Common myeloid progenitor, CD34-positive (primary cell): ENCODE measurements at places on chromosomes 2 and 18.
A peak's percentile ranks its signal among the peaks of the same experiment; 100 is the strongest.

- DNase-seq: no peak
Observed at GRCh38 chr2:127015106-127015910, 91.6 kb downstream of the BIN1 start.

DNA sequence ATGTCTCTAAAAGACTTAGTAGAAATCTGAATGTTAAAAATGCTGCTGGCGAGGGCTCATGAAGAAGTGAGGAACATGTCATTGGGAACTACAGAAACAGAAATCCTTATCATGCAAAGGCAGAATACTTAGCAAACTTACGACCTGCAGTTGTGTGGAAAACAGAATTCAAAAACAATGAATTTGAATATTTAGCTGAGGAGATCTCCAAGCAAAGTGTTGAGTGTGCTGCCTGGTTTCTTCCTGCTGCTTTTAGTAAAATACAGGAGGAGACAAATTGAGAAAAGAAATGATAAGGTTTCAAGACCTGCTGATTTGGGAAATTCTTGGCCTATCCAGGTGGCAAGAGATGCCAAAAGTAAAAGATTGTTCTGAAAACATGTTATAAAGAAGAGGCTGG lies 38.5 kb downstream of the METTL4 start:
- no peak for DNase-seq

DNA sequence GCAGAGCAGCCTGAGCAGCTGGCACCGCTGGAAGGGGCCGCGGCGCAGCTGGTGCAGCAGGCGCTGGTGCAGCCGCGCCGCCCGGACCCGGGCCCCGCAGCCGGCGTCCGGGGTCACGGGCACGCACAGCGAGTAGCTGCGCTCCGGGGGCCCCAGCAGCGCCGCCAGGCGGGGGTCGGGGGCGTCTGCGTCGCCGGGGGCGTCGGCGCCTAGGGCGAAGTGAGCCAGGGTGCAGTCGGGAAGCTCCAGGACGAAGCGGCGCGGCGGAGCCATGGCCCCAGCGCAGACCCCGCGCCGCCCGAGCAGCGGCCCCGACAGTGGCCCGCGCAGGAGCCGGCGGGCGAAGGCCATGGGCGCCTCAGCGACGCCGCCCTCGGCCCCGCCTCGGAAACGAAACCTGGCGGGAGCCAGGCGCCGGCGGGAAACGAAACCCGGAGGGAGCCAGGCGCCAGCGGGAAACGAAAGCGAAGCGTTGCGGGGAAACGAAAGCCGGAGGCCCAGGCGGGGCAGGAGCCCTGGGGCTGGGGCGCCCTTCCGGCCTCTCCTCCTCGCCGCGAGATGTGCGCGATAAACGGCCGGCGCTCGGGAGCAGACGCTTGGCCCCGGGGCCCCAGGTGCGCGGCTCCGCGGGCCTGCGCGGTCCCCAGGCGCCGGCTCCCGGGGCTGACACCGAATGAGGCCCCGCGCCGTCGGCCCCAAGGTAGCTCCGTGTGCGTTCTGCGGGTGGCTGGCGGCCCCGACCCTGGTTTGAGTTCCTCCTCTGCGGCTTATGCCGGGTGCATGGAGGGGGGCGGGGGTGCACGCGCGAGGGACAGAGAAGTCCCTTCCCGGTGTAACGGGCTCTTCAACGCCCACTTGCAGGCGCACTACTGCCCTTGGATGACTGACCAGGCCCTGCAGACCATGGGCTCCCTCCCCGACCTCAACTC lies at the start of gene CMPK2:
TSS of gene CMPK2 (minus strand) at position 562 of the 929 bp plus-strand sequence. CDS start at position 351, 211 bp downstream.
- DNase-seq: peak; percentile 92

DNA sequence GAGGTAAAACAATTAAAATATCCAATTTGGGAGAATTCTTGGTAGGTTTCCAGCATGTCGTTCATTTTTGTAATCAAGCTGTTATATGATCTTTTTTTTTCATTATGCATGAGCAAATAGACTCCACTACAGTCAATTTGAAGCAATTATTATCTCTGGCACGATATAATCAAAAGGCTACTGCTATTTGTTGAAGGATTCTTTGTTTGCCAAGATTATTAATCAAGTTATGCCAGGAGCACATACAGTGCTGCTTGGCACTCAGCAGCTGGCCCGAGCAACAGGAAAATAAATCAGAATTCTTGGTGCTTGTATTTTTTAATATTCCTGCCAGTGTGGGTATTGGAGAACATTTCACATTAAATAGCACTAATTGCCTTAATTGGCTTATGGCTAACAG lies 279.5 kb downstream of the RND3 start:
- no peak for DNase-seq

DNA sequence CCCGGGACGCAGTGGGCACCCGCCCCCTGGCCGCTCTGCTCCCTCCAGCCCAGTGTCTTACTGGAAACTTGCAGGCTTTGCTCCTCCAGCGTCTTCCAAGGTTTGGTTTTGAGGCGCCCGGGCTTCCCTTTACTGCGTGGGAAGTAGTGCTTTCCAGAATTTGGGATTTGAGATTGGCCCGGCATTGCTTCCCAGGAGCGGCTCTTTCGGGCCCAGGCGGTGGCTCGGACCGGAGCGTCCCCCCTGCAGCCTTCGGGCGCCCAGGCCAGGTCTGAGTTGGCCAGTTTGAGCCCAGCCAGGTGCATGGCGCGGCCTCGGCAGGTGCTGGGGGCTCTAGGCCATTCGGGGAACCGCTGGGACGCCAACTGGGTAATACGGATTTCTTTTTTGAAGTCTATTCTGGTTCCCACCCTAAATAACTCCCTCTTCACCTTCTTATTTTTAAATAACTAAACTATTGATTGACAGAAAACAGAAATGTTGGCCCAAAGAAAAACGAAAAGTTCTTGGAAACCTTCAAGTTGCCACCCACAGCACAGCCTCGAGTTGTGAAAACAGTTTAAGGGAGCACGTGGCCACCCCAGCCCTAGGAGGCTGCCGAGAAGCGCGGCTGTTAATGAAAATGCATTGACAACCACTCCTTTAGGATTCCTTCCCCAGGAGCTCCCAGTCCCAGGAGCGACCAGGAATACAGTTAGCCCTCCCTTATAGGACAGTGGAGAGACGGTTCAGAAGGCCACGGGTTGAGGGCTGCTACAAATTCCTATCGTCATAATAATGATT lies 766 bp downstream of the SNTG2 start:
- DNase-seq: no peak

GRCh38 chr2:9250498-9251153 lies 44.0 kb downstream of the ASAP2 start:
- no peak for DNase-seq

GRCh38 chr2:238509151-238509835 lies 82.6 kb downstream of the ASB1 start:
- DNase-seq: no peak

DNA sequence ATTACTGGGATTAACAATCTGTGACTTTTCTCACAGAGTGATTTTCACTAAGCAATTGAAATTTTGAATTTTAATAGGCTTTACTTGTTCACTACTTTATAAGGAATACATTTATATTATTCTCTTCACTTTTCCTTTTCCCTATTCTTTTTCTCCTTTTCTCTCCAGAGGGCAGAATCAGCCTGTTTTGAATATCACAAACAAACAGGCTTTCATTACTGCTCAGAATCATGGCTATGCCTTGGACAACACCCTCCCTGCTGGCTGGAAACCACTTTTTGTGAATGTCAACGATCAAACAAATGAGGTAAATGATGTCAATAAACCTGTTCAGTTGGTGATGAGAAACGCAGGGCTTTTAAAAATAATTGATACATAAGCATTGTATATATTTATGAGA lies 35.3 kb downstream of the CPS1 start:
- DNase-seq: no peak

GRCh38 chr2:98811766-98812165 lies 80.8 kb upstream of the MGAT4A start:
- DNase-seq: no peak

GRCh38 chr18:74496508-74497323 lies 553 bp downstream of the CNDP2 start:
- peak; percentile 73 for DNase-seq

DNA sequence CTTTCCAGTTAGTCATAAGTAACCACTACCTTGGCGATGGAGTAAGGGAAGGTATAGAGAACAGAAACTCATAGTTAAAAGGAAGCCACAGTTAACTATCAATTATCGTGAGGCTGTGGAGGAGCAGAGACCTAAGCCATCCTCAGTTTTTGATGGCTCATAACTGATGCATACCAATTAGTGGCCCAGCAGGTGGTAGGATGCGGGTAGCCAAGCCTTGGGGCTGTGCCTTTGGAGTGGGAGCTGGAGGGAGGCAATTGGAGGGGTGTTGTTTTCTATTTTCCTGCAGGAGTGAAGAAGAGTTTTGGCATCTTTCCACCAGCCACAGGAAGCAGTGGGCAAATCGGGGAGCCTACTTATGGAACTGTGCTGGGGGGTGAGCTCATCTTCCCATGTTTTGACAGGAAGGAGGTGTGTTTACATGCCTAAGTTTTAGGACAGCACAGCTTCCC lies 194.8 kb downstream of the TPGS2 start:
- no peak for DNase-seq

DNA sequence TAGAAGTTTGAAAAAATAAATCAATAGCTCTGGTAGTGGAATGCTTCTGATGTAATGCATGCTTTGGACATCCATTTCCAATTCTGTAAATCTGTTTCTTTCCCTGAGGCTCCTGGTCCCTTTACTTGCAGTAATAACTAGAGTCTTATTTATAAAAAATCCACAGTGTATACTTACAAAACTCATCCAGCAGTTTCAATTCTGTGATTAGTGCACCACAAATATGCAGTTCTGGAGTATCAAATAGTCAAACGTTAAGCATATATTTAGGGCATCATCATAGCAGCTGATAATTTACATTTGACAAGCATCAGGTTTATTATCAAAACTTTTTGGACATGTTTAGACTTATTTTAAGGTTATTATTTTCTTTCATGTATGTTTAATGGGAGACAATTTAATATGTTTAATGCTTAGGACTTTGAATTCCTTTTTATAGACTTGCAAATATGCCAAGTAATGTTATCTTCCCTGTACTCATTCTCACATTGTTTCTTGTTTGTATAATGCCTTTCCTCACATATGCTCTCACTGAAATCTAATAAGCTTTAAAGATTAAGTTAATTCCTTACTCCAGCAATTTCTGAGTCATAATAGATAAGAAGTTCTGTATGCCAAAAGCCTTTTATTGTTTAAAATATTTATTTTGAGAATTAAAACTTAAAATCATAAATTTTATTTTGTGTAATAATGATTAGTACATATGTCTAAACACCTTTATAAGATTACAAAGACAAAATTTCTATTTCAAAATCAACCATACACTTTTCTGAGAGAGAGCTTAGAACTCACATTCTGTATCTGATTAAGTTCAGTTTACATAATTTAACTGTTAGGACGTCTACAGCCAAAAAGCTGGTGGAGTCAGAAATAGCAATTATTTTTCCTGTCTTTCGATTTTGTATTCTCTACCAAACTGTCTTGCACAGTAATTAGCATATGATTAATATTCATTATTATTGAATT lies 341.5 kb upstream of the TMEFF2 start:
- no peak for DNase-seq

DNA sequence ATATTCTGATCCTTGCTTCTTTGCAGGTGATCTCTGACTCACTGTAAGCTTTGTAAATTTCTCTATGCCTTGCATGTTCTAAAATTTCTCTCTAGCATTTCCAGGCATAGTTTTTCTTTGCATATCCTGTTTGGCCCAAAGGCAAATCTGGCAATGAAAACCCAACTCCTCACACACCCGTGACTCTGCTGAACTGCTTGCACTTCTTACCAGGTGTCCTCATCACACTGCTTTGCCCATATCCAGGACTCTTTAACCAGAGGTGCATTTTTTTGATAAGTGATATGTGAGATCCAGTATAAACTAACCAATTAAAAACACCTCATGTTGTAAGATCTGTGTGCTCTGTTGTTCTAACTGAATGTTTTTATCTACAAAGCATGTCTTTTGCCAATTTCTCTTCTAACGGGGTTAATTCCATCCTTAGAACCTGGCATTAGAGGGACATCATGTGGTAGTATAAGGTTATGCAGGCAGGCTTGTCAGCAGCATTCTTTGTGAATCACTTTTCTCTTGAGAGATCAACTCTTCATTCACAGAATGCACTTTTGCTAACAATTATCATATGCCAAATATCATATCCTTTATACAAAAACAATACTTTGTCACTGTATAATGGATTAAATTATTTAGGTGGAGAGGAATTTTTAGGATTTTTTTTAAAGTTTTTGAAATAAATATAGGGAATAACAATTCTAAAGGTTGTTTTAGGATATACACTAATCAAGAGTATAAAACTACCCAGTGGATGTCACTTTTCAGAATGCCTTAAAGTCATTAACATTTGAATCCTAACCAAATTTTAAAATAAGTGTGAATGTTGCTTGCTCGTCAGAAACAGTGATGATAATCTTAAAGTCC lies 20.8 kb upstream of the TMX3 start:
- DNase-seq: peak; percentile 32

GRCh38 chr18:34884436-34884835 lies 156.8 kb upstream of the MAPRE2 start:
- DNase-seq: no peak

GRCh38 chr2:223114170-223114569 lies 62.2 kb downstream of the KCNE4 start:
- DNase-seq: no peak

DNA sequence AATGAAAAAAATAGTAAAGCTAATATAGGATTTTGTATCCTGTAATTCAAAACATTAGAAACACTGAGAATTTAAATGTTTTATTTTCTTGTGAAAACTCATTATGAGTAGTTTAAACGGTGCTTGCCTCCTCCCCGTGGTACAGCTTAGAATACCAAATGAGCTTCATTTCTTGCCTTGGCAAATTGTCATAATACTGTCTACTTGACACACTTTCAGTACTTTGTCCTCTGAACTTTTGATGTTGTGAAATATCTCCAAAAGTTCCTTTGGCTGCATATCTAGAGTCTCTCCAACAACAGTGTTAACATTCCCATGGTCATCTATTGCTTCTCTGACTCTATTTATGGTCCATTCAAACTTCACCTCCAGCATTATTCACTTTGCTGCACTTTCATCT lies 61.9 kb upstream of the EPB41L5 start:
- DNase-seq: no peak

- DNase-seq: no peak
Observed at GRCh38 chr2:105885456-105885855, 140.7 kb downstream of the NCK2 start.

DNA sequence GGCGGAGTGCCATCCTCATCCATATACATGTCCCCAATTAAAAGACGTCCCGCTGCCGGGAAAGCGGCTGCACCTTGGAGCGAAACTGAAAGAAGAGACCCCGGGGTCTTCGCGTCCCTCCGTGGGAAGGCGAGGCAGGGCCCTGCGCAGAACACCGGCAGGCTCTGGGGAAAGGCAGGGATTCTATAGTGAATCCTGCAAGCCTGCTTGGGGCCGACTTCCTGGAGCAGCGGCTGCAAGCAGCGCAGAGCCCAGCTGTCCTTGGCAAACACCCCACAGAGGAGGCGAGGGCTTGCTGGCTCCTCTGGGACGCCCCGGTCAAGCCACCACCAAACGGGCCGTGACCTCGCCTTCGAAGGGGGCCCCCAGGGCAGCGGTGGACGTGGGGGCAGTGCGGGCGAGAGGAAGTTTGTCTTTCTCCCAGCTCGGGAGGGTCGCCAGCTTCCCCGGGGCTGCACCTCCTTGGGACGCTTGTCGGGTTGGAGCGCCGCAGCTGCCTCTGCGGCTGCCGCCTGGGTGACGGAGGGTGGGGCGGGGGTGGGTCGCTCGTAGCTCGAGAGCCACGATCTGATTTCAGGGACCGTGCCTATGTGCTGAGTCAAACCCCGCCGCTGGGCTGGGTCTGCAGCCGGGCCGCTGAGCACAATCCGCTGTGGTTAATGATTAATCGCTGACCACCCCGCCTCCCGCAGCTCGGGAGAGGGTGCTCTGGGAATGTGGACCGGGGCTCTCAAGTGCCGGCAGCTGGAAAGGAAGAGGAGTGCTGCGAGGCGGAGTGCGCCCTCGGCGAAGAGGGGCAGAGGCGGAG lies 486 bp upstream of the GPR39 start:
- peak; percentile 14 for DNase-seq

GRCh38 chr2:86367499-86367777 lies 30.0 kb upstream of the REEP1 start:
- no peak for DNase-seq
